ENCODE measurements at places on chromosomes 1 and 21.
A peak's percentile ranks its signal among the peaks of the same experiment; 100 is the strongest.

GRCh38 chr1:52929019-52929418 is 1.9 kb downstream of the SCP2 start:
- no peak for DNase-seq

DNA sequence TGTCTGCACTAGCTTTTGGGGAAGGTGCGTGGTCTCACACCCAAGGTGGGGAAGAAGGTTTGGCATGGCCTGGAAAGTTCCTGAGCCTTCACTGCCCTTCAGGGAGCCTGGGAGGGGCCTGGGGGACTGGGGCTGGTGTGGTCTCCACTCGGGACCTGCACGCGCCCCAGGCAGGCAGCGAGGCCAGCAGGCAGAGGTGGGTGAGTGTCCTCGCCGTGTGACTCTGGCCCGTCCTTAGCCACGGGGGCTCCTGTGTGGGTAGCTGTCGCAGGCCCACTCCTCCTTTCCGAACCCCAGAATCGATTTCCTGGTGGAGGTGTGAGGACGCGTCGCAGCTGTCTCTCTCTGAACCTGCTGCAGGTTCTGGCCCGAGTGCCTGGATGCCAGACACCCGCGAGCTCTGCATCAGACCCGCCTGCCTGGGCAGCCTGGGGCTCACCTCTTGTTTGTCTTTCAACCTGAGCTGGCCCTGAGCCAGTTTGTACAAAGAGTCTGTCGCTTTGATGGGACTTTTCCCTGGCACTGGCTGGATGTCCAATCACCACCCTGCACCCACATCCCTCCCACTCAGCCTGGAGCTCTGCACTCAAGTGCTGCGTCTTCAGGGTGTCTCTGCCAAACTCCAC is 36.0 kb upstream of the SLC19A1 start:
- no peak for DNase-seq

GRCh38 chr1:81998165-81998564 is 197.4 kb downstream of the ADGRL2 start:
- DNase-seq = no peak

- DNase-seq = no peak
Observed at GRCh38 chr1:231252336-231252735, 11.3 kb downstream of the GNPAT start.

- DNase-seq = no peak
Observed at GRCh38 chr21:16454399-16454798, 724.6 kb downstream of the USP25 start.

DNA sequence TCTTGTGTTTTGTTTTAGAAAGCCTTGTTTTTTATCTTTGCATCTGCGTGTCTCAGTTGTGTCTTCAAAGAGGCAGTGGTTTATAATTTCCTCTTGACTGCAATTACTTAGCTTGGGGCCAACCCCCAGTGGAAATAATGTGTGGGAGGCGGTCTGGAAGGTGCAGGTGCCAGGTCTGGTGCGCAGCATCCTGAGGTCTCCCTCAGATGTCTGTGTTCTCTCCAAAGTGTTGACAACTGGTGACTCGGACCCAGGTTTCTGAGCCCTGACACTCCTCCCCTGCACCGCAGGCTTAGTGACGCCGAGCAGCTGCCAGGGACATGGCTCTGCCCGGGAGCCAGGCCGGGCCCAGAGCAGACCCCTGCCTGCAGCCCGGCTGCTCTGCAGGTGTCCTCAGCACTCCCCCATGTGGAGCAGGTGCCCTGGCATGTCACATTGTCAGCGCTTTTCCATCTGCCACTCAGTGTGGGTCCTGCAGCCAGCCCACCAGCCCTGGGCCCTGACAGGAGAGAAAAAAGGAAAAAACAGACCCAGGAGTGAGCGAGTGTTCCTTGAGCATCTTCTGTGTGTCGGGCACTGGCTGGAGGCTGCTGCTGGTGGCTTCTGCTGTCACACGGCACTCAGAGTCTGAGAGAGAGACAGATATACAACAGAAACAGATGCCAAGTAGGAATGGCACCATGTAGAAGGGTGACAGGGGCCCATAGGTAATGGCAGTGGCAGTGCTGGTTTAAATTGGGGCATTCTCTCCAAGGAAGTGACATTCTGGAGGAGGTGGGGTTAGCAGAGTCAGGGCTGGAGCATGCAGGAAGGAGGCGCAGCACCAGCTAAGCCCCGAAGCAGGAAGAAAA is 24.8 kb upstream of the SELENON start:
- no peak for DNase-seq

GRCh38 chr1:29470087-29470787 is 233.9 kb downstream of the PTPRU start:
- peak; percentile 37 for DNase-seq

GRCh38 chr1:10516925-10517676 is 42.4 kb downstream of the PEX14 start:
- no peak for DNase-seq

GRCh38 chr21:37582590-37582989 is 216.0 kb downstream of the DYRK1A start:
- no peak for DNase-seq

GRCh38 chr1:222242492-222242891 is 305.4 kb downstream of the HHIPL2 start:
- no peak for DNase-seq

DNA sequence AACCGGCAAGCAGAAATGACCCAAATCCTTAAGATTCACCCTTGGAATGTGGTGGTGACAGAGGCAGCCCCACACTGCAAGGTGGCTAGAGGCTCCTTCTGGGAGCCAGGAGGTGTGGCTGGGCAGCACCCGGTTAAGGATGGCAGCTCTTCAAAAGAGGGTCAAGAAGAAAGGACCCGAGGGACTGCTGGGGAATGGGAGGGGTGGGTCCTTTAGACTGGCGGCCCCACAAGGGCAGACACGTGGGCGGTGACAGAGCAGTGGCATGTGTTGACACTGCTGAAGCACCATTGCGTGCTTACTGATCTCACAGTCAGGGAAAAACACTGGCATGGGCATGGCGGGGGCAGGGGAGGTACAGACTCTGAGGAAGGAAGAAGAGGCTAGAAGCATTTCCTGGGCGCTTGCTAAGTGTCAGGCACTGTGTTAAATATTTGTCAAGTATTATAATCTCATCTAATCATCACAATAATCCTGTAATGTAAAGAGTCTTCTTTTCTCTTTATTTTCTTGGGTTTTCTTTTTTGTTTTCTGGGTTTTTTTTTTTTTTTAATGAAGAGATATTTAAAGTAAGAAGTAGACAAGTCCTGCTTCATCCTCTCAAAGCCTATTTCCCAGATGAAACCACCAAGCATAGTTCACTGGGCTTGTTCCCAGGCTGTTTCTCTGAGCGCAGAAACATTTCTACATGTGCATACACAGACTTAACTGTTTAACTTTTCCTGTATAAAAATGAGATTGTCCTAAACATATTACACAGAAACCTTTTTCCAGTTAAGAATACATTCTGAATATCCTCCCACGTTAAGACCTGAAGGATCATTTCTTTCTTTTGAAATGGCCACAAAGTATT is 165.8 kb upstream of the EDN2 start:
- DNase-seq = no peak

GRCh38 chr1:13749543-13750341 is 49.8 kb downstream of the PRDM2 start:
- DNase-seq = no peak

DNA sequence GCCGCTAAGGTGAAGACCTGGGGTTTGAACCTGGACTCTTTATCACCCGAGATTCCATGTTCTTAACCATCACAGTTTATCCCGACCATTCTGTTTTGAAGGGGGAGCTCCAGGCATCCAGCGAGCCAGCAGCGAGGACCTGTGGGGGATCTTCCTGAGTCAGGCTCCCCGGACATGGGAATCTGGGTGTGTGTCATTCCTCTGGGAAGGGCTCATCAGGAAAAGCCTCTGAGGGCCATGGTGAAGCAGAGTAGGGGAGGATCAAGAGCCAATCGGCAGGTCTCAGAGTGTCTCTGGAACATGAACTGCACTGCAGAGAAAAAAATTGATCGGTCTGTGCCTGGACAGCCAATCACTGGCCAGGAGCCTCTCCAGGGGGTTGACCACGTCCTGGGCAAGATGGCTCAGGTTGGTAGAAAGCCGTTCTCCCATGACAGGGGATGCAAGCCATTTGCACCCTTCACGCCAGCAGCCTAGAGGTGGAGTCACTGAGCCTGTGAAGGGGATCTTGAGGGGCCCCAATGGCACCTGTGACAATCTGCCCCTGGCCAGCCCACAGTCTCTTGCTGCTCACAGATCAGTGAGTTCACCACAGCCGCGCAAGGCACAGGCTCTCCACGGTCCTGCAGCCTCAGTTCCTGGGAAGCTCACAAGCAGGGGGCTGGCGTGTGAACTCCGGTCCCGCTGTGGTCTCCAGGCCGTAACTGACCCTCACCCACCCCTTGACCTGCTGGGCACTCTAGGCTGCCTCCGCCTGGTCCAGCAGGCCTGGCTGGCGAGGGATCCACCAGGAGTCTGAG is 20.4 kb upstream of the ACTRT2 start:
- no peak for DNase-seq

GRCh38 chr1:189211742-189212141 is 1265.9 kb downstream of the BRINP3 start:
- DNase-seq = no peak

DNA sequence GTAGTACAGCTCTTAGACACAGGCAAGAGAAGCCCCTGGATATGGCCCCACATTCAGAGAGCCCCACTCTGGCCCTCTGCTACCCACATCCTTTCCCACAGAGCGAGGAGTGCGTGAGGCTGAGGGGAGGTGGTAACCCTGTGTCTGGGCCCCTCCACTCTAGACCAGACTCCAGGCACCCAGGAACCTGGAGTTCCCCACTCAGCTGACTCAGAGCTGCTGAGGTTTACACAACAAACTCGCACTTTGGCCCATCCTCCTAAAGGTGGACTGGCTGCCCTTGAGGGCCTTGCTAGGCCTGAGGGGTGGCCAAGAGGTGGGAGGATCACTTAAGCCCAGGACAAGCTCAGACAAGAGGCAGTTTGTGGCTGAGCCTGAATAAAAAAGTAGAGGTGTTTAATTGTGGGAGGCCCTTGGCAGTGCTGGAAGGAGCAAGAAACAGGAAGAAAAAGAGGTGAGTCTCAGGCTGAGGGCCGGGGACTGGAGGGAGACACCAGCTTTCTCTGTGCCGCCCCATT is 10.7 kb downstream of the MR1 start:
- no peak for DNase-seq

DNA sequence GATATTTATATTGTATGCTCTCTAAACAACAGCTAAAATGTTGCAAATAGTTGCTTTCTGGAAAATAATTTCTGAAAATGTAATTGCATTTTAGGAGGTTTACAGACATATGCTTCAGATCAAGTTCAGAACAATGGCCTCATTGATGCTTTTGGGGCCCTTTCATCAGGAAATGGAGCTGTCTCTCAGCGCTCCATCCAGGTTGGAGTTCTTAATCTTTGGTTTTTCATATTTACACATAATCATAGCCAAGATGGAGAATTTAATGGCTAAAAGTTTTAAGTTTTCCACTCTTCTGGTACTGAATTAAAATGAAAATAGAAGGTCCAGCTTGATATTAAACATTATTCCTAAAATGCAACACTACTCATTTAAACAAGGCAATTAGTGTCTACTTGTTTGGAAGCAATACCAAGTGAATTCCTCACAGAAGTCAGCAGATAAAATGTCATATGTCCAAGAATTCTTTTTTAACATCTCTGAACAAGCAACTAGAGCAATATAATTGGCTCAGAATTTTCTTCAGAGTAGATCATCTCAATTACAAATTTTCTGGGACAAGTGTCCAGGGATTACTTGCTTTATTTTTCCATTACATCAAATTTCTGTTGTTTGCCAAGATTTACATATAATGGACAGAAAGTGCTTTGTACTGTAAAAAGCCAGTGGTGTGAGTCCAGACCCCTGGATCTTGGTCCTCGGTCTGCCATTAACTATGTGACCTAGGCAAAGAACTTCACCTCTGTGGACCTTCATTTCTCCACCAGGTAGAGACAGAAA is 22.6 kb downstream of the CLCA1 start:
- no peak for DNase-seq

GRCh38 chr1:198773523-198773922 is 134.7 kb downstream of the PTPRC start:
- no peak for DNase-seq

- DNase-seq = no peak
Observed at GRCh38 chr1:216630532-216630931, 92.7 kb downstream of the ESRRG start.

- DNase-seq = no peak
Observed at GRCh38 chr1:3954170-3955169, 54.4 kb upstream of the C1orf174 start.

GRCh38 chr1:235047331-235047871 is 81.2 kb downstream of the TOMM20 start:
- no peak for DNase-seq

GRCh38 chr1:184836934-184837895 is 82.6 kb upstream of the EDEM3 start:
- no peak for DNase-seq

DNA sequence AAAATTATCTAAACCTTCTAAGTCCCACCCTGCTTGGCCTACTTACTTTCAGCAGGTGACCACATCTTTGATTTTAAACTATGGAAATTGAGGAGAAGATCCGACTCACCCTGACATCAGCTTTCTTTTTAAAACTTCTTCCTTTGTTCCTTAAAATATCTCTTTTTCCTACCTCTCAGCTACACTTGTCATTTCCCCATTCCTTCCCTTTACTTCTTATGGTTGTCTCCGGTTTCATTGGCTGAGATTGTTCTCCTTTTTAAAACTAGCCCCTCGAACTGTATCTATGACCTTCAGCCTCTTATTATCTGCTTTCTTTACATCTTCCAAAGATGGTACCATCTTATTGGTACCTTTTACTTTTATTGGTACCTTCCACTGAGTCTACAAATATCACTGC is 87.8 kb upstream of the NRIP1 start:
- DNase-seq = no peak

DNA sequence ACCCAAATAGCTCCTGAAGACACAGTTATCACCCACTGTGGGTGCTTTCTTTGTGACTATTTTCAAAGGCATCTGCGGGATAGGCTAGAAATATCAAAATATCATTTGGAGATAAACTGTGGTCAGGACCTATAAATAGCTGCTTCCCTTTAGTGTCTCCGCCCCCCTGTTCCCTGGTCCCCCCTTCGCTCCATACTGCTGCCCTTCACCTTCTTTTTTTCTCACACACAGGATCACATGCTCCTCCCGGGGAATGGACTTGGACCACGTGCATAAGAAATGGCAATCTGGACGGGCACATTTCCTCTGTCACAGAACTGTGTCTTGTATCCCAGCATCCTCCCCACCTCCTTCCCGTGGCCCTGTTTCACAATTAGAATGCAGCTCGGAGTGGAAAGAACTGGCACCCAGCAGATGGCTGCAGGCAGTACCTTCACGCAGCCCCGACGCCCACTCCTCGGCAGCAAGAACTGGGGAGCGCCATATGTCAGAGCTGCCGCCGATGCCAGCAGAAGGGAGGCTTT is 68.8 kb upstream of the SSX2IP start:
- no peak for DNase-seq

- DNase-seq = no peak
Observed at GRCh38 chr1:86155807-86156565, 586 bp downstream of the COL24A1 start.
